Liver (tissue), 10 donors: ENCODE measurements at places on chromosomes 6 and 20.

DNA sequence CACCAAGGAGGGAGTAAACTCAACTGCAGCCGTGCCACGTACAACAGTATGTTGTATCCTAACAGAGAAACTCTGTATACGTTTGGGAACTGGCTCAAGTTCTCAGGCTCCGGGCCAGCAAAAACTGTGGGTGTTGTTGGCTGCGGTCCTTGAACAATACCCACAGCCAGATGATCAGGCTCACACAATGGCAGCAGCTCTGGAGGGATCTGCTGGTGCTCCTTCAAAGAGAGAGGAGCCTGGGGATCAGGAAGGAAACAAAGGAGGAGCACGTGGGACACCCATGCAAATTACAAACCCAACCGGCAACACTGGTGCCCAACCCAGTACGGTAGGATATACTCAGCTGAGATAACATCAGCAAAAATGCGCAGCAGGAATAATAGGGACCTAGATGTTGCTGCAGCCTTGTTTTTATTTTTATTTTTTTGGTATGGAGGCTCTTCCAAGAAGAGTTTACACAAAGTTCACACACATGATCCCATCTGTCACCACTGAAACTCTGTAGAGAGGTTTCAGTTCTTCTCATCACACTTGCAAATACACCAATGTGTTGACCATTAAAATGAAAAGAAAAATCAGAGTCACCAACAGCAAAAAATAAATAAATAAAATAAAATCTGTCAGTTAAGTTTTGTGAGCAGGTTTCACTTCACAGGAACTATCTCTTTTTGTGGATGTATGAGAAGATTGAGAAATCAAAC is 41.2 kb upstream of the PDE10A start:
- no peak for DNase-seq

GRCh38 chr6:11920566-11920965 is 91.5 kb upstream of the HIVEP1 start:
- DNase-seq = no peak

GRCh38 chr6:8029243-8029870 is 34.8 kb downstream of the BLOC1S5 start:
- DNase-seq = no peak

DNA sequence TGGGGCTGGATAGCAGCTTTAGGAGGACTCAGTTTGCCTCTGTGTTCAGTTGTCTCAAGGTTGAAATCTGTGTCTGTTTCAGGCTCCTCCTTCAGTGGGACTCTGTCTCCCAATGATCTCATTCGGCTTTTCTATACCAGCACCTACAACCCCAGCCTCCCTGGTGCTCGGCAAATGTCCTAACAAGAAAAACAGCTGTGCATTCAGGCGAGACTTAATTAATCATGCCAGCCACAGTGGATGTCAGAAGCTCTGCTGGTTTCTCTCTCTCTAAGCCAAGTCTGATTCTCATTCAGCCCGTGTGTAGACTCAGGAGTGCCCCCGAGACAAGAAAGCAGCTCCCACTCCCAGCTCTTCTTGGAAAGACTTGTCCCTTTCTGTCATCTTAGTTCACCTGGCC is 46.8 kb downstream of the SUN5 start:
- no peak for DNase-seq
